Epithelial cell of esophagus (primary cell): ENCODE measurements at places on chromosomes 6 and 20.
A peak's percentile ranks its signal among the peaks of the same experiment; 100 is the strongest.

GRCh38 chr20:23161244-23161891 lies 75.2 kb upstream of the CD93 start:
- peak; percentile 88 for DNase-seq

DNA sequence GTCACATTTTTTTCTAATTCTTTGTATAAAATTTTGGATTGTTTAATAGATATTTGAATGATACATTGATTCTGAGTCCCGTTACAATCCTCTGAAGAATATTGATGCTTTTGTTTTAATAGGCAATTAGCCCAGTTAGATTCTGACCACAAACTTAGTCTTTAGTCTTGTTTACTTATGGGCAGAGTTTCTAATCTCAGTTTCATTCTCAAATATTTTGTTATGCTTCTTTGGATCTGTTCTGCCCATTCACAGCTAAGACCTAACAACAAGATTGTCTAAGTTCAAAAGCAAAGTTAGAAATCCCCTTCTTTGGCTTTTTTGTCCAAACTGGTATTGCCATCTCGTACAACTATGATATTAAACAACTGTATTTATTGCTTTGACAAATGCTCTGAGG lies 58.0 kb downstream of the TBXT start:
- no peak for DNase-seq

DNA sequence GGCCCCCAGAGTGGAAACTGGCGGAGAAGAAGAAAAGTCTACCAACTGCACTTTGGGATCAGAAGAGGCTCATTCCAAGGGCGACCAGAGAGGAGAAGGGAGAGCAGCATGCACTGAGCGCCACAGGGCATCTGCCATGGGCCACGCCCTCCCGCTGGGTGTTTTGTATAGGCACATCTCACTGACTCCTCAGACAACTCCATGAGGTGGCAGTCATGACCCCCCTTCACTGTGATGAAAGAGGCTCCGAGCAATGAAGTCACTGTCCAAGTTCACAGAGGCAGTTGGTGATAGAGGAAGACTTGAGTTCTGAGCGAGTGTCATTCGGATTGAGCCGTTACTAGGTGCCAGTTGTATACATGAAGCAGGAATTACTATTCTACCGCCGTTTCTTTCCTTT lies 15.4 kb downstream of the BPIFB1 start:
- no peak for DNase-seq

DNA sequence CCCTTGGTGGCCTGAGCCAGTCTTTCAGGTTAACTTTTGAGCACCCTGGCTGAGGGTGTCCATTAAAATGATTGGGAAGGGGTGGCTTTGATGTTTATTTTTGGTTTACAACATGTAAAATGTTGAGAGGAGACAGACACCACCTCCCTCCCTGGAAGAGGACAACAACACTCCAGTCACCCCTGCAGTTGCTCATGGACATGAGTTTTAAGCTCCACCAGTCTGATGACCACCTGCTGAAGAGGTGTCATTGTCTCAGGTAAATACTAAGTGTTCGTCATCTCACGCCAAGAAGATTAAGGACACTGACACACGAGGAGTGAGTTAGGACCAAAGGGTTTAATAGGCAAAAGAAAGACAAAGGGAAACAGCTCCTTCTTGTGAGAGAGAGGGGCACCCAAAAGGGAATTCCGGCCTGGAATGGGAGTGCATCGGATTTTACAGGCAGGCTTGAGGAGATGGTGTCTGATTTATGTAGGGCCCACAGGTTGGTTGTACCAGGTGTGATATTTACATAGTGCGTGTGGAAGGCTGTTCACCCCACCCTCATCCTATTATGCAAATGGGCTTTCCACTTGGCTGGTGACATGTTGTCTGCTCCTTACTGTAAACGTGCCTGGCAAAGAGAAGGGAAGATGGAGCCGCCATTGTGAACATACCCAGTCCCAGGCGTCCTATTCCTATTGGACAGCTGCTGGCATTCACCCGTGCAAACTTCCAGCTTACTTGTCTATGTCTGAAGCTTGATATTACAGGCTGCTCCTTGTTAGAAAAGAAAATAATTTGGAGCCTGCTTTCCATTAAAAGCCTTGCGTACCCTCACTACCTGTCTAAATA lies 6.6 kb downstream of the HLA-B start:
- no peak for DNase-seq

DNA sequence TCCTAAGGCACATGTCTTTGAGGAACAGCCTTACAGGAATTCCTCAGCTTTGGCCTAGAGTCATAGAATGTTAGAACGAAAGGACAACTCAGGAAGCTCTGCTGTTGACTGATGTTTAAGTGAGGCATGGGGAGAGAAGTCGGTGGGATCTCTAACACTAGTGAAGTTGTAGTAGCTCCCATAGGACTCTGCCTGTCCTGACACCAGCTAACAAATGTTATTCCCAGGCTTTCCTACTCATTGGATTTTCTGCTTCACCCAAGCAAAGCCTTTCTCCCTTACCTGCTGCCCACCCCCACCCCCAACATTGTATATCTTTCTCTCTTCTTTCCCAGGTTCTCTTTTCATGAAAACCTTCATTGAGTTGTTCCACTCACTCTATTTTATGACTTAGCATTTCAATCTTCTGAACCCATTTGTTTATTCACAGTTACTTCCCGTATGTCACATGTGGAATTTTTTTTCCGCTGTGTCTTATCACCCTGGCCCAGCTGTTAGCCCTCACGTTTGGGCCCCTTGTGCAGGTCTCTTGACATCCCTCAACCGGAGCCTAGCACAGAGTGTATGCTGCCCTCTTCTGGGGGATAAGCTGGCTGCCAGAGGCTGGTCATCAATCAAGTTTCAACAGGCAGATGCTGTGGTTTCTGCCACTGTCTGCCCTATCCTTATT lies 39.2 kb upstream of the RNF8 start:
- DNase-seq, result peak; percentile 82

DNA sequence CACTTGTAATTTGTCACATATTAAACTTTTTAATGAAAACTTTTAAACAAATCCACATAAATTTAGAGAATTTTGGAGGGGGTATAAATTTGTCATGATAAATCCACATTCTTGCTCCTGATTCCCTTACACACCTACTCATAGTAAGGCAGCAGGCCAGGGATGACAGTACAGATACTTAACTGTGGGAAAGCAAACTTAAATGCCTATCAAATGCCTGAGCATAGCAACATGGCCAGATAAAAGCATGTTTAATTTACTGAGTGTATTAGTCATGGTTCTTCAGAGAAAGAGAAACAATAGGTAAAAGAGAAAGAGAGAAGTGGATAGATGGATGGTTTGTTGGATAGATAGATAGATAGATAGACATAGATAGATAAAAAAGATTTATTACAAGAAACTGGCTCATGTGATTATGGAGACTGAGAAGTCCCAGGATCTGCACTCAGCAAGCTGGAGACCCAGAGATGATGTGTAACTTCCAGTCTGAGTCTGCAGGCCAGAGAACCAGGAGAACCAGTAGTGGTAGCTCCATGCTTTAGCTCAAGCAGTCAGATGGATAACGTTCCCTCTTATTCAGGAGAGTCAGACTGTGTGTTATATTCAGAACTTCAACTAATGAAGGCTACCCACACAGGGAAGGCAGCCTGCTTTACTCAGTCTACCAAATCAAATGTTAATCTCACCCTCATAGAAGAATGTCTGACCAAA lies 15.9 kb upstream of the ADGRF1 start:
- DNase-seq, result peak; percentile 92

GRCh38 chr6:130019326-130020072 lies 1.1 kb downstream of the L3MBTL3 start:
- peak; percentile 53 for DNase-seq

GRCh38 chr6:53175027-53175426 lies 26.4 kb upstream of the GCM1 start:
- no peak for DNase-seq

DNA sequence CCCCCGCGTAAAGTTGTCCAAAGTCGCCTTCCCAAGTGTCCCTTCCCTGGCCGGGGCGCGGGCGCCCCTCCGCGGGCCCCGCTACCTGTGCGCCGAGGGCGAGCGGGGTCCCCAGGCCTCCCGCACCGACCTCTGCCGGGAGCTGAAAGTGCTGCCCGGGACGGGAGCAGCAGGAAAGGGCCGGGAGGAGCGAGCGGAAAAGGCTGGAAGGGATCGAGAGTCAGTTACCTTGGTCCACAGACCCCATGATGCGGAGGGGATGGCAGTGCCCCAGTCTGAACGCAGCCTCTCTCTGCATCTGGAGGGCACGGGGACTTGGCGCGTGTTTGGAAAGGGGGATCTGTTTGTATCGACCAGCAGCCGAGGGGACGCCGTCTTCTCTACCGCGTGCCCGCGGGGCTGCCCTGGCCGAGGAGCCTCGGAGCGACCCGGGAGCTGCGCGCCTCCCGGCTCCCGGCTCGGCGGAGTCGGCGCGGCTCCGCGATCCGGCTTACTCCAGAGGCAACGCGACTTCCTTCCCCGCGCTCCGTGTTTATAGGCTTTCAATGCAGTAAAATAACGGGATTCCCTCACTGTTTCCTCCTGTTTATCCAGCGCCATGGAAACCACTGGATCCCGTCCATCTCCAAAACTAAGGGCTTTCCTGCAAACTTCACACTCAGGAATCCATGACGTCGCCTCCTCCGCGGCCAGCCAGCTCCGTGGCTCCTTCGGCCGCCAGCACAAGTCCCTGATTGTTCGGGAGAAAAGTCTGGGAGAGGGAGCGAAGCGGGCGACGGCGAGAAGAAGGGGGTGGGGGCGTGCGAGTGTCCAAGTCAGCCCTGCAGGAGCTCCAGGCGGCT lies 20.0 kb upstream of the NFATC2 start:
- DNase-seq, result peak; percentile 53

DNA sequence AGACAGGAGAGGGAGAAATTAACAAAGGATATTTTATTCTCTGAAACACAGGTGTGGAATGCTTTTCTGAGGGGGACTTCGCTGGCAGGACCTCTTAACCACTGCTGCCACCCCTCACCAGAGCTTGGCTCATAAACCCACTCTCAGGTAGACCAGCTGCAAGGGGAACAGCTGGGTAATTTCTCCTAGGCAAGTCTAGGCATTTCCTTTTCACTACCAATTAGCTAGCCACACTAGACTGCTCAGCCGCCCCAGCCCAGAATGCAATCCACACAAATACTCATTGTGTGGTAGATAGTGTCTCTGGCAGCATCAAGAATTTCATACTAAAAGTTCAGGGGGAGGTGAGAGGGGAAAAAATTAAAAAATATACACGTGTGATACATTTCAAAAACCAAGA lies 267.6 kb upstream of the ID4 start:
- no peak for DNase-seq

DNA sequence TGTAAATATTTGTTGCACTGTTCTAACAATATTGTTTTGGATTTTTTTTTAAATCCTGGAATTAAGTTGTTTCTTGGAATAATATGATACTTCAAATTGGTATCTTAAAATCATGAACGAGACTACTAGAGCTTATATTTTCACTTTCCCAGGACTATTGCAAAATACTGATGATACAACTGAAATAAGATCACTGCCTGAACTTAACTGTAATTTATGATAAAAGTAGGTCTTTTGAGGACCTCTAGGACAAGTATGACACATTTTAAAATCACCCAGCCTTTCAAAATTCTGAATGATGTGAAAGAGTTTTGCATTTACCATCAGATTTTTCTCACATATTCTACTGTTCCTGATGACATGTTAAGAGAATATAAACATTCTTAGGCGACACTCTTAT lies 8.6 kb upstream of the UBE2J1 start:
- DNase-seq, result no peak

GRCh38 chr6:110608151-110608550 lies 131.7 kb upstream of the SLC22A16 start:
- no peak for DNase-seq

DNA sequence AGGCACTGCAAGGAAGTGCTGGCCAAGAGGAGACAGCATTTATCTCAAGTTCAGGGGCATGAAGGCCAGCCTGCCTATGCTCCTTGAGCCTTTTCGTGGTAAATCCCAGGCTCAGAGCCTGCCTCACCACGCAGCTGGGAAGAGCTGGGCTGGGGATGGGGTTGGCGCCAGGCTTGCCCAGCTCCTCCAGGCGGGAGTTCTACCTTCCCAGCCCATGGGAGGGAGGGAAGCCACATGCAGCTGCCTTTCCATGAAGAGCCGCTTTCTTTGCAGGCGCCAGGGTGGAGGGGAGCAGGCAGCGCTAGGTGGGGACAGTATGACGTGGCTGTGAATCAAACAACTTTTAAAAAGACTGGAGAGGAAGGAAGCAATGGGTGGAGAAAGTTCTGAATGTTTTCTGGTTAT lies 19.5 kb upstream of the SIRT5 start:
- peak; percentile 41 for DNase-seq

- no peak for DNase-seq
Measured at GRCh38 chr6:69918813-69919475, 52.6 kb downstream of the COL19A1 start.

DNA sequence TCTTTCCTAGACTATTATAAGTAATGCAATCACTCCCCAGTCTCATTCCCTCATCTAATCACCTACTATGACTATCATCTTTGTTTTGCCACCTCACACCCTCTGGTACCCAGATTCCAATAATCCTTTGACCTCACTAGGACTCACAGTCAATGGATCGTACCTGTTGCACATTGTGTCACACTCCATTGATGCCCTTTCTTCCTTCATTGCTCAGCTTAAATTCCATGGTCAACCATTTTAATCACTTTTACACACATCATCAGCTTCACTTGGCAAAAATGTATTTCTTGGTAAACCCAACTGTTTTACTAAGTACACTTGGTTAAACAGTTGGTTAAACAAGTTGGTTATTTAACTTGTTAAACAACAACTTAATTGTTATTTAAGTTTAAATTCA lies 44.0 kb downstream of the CEP162 start:
- DNase-seq, result no peak

GRCh38 chr20:50230871-50231560 lies 40.4 kb downstream of the CEBPB start:
- no peak for DNase-seq

DNA sequence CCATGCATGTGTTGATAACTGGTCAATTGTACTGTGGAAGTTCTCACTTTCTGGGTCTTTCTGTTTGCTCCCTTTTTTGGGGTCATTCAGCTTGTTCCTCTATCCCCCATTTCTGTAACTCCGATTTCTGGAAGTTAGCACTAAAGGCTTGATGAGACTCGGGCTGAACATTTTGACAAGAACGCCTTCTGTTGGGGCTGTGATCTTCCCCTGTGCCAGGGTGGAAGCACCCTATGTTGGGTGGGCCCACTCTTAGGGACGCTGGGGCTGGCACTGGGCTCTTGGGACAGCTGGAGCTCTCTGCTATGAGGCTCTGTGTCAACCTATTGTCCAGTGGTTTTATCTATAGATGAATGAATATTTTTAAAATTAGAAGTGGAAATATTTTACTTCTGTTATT lies 60.1 kb upstream of the FRMD1 start:
- no peak for DNase-seq

GRCh38 chr6:25485821-25486534 lies 166.0 kb upstream of the SCGN start:
- DNase-seq, result no peak

- DNase-seq, result peak; percentile 36
Measured at GRCh38 chr6:16800942-16801341, 39.7 kb upstream of the ATXN1 start.

DNA sequence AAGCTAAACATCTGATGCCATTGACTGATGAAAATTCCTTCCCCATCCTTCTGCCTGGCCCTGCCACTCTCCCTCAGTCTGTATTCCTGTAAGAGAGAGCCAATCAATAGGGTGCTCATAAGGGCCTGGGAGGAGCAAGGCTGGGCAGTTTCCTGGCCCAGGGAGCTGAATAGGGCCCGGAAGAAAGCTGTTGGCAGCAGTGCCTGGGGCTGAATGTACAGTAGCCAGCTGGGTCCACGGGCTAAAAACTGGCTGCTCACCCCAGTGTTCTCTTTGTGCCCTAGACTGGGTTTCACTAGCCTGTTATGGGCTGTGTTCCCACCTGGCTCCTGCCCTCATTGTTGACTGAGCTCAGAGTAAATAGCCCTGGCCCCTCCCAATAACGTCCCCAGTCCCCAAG lies 1.7 kb upstream of the WFDC2 start:
- no peak for DNase-seq

- peak; percentile 39 for DNase-seq
Measured at GRCh38 chr20:34037121-34037520, 43.4 kb downstream of the RALY start.
